Ovary (tissue), 10 donors: ENCODE measurements at places on chromosomes 3 and 15.

- peak; percentile 97 for DNase-seq
Observed at GRCh38 chr3:49093853-49094767, at the start of gene QRICH1. TSS of gene QRICH1 (minus strand) at chr3:49094071. CDS start at chr3:49077017, 17,054 bp downstream.

GRCh38 chr3:22122567-22122966, 371.6 kb upstream of the ZNF385D start:
- no peak for DNase-seq

GRCh38 chr3:43096761-43097160, 9.1 kb downstream of the POMGNT2 start:
- DNase-seq, result no peak

DNA sequence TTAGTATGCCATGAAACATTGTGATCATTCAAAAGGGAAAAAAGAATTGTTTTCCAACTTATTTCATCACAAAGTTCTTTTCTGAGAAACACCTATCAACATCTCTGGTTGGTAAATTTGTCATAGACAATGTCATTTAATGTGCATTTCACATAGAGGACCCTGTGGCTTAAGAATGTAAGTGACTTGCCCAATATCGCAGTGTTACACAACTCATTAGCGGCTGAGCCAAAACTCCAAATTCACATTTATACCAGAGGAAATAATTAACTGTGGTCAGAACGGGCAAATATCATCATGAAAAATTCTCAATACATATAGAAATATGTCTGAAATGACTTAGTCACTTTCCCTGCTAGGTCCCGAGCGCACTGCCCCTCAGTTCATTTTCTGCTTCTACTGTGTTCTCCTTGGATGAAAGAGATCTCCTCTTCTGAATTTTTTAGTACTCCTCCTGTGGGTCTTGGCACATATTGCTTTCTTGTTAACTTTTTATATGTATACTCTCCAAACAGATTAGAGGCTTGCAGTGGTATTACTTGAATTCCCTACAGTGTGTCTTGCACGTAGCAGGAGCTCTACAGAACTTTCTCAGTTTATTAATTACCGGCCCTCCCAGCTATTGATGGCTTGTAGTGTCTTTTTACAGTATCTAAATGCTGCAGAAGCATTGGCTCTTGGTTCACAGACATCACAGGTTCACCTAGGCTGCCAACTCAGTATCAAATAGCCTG, 33.1 kb downstream of the PTX3 start:
- no peak for DNase-seq

DNA sequence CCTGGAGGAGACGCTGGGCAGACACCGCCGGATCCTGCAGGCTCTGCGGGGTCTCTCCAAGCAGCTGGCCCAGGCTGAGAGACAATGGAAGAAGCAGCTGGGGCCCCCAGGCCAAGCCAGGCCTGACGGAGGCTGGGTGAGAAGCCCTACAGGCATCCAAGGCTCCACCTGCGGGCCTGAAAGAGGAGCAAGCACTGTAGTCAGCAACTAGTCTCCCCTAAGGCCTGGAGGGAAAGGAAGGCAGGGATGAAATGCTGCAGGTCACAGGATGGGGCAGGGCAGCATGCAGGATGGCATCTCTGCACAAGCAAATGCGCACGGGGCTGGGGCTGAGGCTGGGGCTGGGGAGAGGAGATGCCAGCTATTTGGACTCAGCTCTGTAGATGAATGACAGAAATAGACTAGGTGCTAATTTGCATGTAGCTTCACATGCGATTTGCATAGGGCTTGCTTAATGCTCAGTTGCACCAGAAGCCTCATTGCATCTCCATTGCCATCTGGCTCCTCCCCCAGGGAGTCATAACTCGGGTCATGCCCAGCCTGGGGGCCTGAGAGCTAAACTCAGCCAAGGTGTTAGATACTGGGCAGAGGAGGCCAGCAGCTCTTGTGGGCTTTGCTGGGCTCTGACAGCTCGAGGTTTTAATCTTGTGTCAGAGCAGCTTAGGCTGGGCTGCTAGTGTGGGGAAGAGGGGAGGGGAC, 5.2 kb upstream of the CPLX3 start:
- no peak for DNase-seq

- no peak for DNase-seq
Observed at GRCh38 chr3:139107424-139108252, 62.9 kb upstream of the PRR23C start.

- no peak for DNase-seq
Observed at GRCh38 chr15:34043813-34044212, 4.8 kb upstream of the AVEN start.
